ENCODE measurements at places on chromosomes 12 and 14. TPM values are rescaled to one million over a fixed set of nuclear protein-coding genes. Genes with fewer than 3 reads are reported as not detected.

DNA sequence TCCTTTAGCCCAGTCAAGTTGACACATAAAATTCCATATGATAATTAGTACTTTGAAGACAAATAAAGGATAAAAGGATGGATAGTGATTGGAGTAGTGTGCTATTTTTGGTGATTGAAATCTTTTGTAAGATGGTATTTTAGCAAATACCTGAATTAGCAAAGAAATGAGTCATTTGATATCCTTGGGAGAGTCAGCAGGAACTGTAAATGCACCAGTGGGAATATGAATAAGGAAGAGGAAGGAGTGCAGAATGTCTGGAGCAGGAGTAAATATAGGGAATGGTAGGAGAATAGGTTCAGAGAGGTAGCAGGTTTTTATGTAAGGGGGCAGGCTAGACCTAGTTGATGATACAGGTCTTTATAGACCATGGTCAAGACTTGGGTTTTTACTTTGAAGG is 75.0 kb downstream of the TRMT5 start:
- no peak for DNase-seq

DNA sequence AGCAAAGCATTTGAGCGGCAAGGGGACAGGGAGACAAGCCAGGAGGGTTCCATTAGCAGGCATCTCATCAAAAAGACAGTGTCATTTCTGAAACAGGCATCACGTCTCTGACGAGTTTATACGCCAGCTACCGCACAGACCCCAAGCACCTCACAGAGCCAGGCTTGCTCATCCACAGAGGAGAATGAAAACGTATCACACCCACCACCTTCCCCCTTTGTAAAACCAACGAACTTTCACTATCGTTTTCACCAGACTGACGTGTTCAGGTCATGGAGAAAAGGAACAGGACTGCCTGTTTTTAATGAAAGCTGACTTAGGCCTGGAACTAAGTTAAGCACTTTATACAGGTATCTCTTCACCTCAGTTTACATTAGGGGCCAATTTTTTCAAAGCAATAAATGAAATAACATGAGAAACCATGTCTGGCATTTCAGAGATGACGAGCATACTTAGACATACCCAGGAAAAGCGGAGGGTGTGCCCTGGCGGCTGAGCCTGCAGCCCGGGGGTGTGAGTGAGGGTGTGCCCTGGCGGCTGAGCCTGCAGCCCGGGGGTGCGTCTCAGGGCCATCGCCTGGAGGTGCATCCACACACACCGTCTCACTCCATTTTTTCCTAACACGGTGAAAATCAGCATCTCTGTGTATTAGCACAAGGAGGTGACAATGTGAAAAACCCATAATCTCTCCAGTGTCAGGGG is 41.9 kb downstream of the STX2 start:
- no peak for DNase-seq

- no peak for DNase-seq
Measured at GRCh38 chr12:110102255-110102654, 21.9 kb upstream of the IFT81 start.

DNA sequence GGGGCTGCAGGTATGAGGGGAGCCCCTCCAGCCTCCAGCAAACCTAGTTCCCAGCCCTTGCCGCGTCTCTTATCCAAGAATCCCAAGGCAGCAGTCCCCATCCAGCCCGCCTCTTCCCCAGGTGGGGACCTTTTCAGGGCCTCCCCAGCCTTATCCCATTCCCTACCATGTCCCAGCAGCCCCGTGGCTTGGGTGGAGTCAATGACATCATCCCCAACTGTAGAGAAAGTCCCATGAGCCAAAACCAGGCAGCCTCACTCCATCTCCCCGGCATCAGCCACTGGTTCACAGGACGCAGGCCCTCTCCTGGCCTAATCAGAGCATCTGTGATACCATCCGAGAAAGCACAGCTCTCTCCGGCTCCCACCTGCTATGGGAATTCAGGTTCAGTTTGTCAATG is 131.0 kb downstream of the NCOR2 start:
- no peak for DNase-seq

- DNase-seq, result no peak
Measured at GRCh38 chr14:87524011-87524410, 469.0 kb downstream of the GALC start.

DNA sequence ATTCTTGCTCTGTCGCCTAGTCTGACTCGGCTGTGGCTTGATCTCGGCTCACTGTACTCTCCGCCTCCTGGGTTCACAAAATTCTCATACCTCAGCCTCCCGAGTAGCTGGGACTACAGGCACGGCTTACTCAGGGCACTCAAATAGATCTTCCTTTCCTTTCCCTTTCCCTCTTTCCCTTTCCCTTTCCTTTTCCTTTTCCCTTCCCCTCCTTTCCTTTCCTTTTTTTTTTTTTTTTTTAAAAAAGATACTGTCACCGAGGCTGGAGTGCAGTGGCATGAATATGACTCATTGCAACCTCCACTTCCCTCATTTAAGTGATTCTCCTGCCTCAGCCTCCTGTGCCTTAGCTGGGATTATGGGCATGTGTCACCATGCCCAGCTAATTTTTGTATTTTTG is 86.0 kb downstream of the AEBP2 start:
- DNase-seq, result no peak

- DNase-seq, result no peak
Measured at GRCh38 chr14:99093532-99094517, 178.2 kb downstream of the BCL11B start.

DNA sequence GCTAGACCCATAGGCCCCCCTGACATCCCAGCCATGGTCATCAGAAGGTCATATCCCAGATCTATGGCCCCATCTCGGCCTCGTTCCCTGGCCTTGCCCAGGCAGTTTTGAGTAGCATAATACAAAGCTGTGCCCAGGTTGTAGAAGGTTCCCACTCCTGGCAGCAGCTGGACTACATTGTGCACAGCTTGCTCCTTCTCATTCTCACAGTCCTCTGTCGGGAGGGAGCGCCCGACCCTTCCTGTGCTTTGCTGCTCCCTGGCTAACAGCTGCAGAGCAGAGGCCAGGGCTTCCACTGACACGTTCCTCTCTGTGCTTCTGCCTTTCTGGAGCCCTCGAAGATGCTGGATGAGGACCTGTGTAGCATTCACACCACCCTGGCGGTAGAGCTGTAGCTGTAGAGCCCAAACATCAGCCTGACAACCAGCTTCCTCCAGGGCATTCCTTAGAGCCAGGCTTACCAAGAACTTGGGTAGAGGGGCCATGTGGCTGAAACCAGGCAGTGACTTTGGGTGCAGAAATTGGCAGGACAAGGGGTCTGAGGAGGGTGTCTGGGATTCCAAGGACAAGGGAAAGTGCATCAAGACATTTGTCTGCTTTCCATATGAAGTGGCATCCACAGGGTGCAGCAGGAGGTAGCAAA is 1.0 kb downstream of the APOF start:
- no peak for DNase-seq

DNA sequence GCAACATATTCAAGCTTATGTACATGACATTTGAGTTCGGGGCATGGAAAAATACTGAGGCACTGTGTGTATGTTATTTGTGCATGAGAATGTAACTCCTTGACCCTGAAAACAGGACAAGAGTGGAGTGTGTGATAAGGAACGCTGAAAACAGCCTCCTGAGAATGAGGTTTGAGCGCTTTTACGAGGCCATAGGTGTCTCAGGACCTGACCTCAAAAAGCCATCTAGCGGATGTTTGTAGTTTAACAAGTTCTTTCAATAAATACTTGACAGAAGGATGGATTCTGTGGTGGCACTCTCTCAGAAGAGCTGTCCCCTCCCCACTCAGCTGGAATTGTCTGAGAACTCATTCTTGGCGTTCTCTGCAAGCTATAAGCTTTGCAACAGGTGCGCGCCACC is 350.5 kb upstream of the TMTC1 start:
- no peak for DNase-seq

GRCh38 chr14:94462219-94462551 is 9.6 kb upstream of the SERPINA11 start:
- DNase-seq, result no peak

DNA sequence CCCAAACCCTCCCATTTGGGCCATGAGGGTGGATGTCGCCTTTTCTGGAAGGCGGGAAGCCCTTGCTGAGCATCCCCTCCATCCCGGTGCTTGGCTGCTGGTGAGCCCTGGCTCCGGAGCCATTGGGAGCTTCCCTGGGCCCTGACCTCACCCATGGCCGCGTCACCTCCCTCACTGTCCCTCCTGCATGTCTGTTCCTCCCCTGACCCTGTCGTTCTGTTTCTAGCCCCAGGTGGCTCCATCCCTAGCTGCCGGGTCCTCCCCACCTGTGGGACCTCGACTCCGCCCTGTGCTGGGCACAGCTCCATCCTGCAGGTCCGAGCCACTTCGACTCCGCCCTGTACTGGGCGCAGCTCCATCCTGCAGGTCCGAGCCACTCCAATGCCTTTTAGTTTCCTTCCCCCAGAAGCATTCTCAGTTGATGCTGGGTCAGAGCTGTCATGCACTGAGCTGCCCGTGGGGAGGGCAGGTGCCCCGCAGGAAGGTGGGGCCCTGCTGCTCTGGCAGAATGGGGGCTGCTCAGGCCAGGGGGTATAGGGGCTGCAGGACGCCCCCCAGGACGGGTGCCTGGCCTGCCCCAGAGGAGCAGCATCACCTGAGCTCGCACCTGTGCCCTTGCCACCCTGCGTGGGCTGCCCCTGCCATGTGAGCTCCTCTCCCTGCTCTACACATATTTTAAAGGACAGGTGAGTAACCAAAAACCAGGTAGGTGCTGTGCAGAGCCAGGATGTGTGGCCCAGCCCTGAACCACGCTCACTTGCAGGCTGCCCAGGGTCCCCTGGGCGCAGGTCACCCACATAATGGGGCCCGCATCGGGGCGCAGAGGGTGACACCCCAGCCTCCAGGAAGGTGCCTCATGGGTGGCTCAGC is 19.0 kb downstream of the NOC4L start:
- DNase-seq, result no peak

GRCh38 chr14:78251308-78251707 is 81.1 kb downstream of the NRXN3 start:
- DNase-seq, result no peak

- DNase-seq, result no peak
Measured at GRCh38 chr12:80485222-80485987, 41.4 kb downstream of the PTPRQ start.

DNA sequence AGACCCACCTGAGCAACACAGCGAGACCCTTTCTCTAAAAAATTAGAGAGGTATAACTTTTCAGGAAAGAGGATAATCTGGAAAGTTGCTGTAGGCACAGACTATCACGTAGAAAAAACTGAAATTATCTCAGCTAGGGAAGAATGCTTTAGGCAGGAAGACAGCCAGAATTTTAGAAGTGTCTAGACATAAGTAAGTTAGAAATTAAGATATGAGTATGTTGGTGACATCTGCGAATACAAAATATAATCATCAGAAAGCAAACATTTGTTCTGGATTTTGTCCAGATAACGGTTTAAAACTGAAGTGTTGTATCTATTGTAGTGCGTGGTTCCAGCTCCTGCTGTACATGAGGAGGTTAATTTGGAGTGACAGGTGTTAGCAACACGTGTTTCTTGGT is 123.2 kb downstream of the FBXL14 start:
- no peak for DNase-seq

DNA sequence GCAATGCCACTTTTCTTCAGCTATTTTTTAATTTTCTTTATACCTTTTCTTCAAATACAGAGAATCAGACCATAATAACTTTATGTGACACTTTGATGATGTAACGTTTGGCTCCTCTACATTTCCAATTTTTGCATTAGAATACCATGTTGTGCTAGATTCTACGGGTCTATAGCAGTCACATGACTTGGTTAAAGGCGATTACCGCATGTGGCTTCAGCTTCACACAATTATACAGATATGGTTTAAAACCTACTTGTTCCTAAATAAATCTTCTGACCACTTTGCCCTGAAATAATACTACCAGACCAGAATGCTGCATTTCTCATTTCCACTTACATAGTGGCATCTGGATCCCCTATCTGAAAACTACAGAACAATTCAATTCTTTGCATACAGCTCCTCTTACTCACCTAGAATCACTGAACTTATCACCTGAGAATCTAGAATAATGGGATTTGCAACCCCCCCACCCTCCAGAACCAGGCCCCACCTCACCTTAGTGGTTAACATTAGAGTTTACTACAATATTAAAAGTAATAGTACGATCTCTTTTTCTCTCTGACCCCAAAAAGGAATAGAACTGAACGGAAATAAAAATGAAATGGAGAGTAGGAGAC is 1.3 kb downstream of the MAX start:
- DNase-seq, result no peak

- DNase-seq, result no peak
Measured at GRCh38 chr12:11941606-11942337, 129.0 kb upstream of the BCL2L14 start.

DNA sequence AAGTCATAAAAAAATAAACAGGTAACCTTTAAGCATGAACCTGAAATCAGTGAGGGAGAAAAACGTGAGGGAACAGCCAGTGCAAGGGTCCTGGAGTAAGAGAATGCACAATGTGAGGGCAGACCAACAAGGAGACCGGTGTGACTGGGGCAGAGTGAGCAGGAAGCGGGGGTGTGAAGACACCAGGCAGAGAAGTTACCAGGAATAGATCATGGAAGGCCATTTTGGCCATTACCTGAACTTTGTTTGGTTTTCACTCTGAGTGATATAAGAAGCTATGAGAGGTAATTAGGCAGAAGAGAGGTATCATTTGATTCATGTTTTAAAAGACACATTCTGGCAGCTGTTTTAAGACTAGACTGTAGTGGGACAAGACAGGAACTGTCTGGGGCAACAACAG is 15.0 kb downstream of the PAH start:
- DNase-seq, result no peak

- peak; percentile 94 for DNase-seq
Measured at GRCh38 chr12:53079226-53080117, at the start of gene SPRYD3. Gene SPRYD3, minus strand, starts transcription at chr12:53079390. Its CDS starts 57 bp downstream, at chr12:53079333.

GRCh38 chr14:25009891-25010290 is 40.1 kb downstream of the STXBP6 start:
- DNase-seq, result no peak

- DNase-seq, result no peak
Measured at GRCh38 chr14:92473261-92473968, 40.2 kb upstream of the RIN3 start.

GRCh38 chr12:76259660-76260389 is 88.4 kb downstream of the BBS10 start:
- no peak for DNase-seq

GRCh38 chr12:53333845-53334244 is 2.3 kb downstream of the SP7 start:
- DNase-seq, result no peak

- DNase-seq, result no peak
Measured at GRCh38 chr12:66596199-66596598, 82.7 kb downstream of the GRIP1 start.

Gene CEBPE
- total RNA-seq, result not detected

Gene AQP6
- not detected for total RNA-seq

Gene CLEC4C
- total RNA-seq, result not detected

Gene SIX6
- not detected for total RNA-seq

Gene B4GALNT1
- total RNA-seq, result 3.6 TPM

Gene HOXC4
- total RNA-seq, result 0.29 TPM

Gene TSPAN19
- not detected for total RNA-seq

Gene RPS6KL1
- total RNA-seq, result 13.2 TPM

Gene AMIGO2
- total RNA-seq, result 30.4 TPM
